HFFc6 (cell line): ENCODE measurements at places on chromosomes 1 and 21. TPM values are rescaled to one million over a fixed set of nuclear protein-coding genes. Genes with fewer than 3 reads are reported as not detected.

Gene AMPD2
- total RNA-seq: 131 to 166 TPM (median 139 TPM) in 3 replicates

Gene FMO3
- 0.92 TPM in 1 of 3 replicates, not detected in the others for total RNA-seq

DNA sequence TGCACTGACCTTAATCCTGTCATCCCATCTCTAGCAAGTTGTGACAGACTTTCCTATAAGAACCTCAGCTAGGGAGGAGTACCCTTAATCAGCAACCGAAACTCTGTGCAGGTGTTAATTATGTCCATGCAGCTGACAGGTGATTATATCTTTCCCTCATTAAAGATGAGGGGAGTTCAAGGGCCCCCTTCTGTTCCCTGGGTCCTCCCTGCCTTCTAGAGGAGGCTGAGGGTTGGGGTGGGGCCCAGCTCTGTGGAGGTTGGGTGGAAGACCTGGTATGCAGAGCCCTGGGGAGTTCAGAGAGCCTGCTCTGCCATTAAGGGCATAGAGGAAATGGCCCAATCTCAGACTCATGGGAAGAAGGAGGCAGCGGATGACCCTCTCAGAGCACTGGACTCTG is 35.6 kb upstream of the CRNN start:
- DNase-seq: no peak
- peaks cover 3% of the 10 kb centered on the region; the same call in 1 of the 2 replicates for H3K27me3 ChIP-seq
- H3K4me1 ChIP-seq: no peaks in the 10 kb centered on the region
- H3K27ac ChIP-seq: no peak overlapping the region
- no peaks in the 10 kb centered on the region for H3K36me3 ChIP-seq
- no peak overlapping the region for H3K4me3 ChIP-seq

- H3K27me3 ChIP-seq: no peaks in the 10 kb centered on the region; the same call in 1 of the 2 replicates
- no peak overlapping the region for H3K4me3 ChIP-seq
- peak overlapping the region; percentile 44 for H3K27ac ChIP-seq
Measured at GRCh38 chr1:98090351-98090750, 169.5 kb upstream of the DPYD start.
